ENCODE measurements at places on chromosomes 13 and 19.

DNA sequence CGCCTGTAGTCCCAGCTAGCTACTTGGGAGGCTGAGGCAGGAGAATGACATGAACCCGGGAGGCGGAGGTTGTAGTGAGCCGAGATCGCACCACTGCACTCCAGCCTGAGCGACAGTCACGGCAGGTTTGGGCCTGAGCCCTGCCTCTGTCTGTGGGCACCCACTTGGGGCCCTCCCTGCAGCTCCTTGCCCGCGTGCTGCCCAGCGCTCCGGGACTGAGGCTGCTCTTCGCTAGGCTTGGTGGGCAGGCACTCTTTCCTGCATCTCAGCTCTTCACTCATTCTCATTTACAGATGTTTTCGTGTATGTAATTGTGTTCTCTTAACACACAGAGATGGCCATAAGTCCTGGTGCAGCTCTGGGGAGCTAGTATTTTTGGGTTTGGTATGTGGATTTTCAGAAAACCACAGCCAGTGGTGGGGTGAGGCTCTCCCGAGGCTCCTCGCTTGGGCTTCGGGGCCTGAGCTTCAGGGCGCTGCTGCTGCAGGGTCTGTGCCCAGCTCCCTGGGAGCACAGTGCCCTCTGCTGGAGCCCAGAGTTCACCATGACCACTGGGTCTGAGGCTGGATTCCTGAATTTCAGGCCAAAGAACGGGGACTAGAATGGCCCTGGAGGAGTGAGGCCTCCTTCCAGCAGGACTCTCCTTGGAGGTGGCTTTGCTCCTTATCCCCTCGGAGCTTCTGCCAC lies 15.2 kb downstream of the UPF1 start:
- DNase-seq: peak; percentile 61

GRCh38 chr13:97945792-97946419 lies 7.6 kb upstream of the IPO5 start:
- DNase-seq: no peak

DNA sequence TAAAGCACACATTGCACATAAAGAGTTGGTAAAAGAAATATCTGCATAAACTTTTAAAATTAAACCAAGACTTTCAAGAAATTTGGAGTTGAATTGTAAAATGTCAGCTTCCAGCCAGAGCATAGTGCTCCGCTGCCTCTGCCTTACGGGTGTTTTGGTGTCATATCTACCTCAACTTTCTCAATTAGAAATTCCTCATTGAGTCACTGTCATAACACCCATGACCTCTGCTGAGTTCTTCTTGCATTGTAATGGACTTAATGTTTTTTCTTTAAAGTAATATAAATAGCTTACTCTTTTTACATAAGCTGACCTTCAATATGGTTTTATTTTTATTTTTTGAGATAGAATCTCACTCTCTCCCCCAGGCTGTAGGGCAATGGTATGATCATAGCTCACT lies 551.0 kb upstream of the NBEA start:
- DNase-seq: no peak

DNA sequence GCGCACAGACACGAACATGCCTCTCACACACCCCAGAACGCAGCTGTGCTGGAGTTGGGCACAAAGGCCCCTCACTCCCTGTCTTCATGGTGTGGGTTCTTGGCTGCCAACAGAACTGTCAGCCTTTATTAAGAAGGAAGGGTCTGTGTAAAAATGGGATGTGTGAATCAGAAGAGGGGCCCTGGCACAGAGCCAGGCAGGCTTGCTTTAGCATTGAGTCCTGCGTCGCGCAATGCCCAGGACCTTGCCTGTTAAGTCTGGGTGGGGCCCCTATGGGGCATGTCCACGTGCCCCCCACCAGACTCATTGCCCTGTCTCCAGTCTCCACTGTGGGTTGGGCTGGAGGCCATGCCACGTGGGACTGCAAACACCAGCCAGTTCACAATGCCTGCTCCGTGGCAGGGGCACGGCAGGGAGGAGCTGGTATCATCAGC lies 84.8 kb downstream of the SLC7A1 start:
- DNase-seq: no peak

DNA sequence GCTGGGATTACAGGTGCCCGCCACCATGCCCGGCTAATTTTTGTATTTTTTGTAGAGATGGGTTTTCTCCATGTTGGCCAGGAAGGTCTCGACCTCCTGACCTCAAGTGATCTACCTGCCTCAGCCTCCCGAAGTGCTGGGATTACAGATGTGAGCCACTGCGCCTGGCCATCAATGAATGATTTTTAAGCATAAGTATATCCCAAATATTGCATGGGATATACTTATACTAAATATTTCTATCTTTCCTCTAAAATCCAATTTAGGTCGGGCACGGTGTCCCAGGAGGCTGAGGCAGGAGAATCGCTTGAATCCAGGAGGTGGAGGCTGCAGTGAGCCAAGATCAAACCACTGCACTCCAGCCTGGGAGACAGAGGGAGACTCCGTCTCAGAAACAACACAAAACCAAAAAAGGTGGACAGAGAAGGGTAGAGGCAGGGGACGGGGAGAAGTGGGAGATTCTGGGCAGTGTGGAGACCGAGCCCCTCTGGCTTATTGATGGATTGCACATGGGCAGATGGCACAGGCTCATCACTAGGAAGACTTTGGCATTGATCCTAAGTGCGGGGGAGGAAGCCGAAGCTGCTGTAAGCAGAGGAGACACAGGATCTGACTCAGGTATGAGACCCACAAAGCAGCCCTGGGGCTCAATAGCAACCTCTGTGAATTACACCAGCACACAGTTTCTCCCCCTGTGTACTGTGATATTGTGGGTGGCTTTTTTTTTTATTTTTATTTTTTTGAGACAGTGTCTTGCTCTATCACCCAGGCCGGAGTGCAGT lies 13.5 kb downstream of the ARRDC5 start:
- no peak for DNase-seq

GRCh38 chr19:9709305-9709704 lies 34.4 kb upstream of the ZNF562 start:
- no peak for DNase-seq

GRCh38 chr19:52896431-52897137 lies 851 bp downstream of the ZNF320 start:
- no peak for DNase-seq

DNA sequence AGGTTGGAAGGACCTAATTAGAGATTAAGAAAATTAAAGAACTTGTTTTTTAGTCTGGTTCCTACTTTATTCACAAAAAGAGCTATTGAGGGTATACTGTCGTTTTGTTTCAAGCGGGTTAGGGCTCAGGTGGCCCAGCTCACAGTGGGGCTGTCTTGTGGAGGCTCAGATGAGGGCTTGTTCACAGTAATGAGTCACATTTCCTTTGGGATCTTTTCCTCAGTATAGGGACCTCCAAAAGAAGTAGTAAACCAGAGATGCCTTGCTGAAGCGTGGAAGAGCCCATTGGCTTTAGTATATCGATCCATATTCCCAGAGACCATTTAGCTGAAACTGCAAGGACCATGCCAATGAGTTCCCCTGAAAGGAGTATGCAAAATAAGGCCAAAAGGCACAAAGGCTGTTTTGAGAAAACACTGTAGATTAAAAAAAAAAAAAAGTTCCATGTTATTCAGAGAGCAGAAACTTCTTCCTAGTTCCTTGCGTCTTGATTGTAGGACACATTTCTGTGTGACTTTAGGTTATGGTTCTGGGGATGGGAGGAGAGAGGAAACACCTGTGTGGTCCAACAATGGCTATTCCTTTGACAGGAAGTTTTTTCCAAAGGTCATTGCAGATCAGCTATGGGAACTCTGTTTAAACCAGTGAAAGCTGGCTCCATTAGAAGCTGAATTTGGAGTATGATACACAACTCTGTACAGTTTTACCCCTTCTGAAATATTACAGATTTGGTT lies 32.8 kb upstream of the GPI start:
- no peak for DNase-seq

DNA sequence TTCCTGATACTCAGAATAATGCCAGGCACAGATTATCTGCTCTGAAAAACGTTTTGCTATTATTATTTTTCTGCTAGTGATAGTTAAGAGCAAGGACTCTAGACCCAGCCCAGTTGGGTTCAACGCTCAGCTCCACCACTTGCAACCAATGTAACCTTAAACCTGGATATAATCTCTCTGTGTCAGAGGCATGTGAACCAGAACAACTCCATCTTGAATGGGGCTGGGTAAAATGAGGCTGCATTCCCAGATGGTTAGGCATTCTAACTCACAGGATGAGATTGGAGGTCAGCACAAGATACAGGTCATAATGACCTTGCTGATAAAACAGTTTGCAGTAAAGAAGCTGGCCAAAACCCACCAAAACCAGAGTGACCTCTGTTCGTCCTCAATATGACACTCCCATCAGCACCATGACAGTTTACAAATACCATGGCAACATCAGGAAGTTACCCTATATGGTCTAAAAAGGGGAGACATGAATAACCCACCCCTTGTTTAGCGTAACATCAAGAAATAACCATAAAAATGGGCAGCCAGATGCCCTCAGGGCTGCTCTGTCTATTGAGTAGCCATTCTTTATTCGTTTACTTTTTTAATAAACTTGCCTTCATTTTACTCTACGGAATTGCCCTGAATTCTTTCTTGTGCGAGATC lies 13.6 kb downstream of the FAM187B start:
- no peak for DNase-seq

GRCh38 chr13:75675421-75675820 lies 39.3 kb downstream of the LMO7 start:
- no peak for DNase-seq

GRCh38 chr19:40413291-40413845 lies at the start of gene PRX:
Gene PRX (minus strand): TSS chr19:40413378. CDS start chr19:40407932, 5,446 bp downstream.
- no peak for DNase-seq

- no peak for DNase-seq
Observed at GRCh38 chr13:20389696-20390525, 135.7 kb downstream of the CRYL1 start.

DNA sequence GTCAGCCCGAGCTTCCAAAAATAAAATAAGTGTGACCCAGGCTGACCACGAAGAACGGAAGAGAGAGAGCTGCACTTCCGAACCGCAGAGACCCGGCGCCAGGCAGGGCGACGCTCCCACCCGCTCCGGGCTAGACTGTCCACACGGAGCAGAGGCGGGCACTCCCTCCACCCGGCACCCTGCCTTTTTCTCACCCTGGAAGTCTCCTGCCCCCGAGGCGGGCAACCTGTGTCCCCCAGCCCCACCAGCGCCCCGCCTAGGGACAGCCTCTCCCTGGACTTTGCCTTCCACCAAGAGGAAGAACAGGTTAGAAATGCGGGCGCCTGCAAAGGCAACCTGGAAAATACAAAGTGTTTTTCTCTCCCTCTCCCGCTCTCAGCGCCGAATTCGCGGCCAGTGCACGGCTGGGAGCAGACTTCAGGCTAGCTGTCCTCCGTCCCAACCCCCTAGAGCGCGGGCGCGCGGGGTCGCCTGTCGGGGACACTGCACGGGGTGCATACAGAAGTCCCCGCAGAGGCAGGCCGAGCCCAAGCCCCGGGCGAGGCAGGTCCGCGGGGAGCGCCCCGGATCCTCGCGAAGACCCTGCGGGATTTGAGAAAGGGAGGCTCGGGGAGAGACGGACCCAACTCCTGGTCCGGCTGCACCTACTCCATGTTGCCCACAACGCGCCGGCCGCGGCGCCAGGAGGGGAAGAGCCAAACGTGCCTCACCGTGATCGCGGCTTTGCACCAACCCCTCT lies 845 bp downstream of the SPRY2 start:
- DNase-seq: no peak

DNA sequence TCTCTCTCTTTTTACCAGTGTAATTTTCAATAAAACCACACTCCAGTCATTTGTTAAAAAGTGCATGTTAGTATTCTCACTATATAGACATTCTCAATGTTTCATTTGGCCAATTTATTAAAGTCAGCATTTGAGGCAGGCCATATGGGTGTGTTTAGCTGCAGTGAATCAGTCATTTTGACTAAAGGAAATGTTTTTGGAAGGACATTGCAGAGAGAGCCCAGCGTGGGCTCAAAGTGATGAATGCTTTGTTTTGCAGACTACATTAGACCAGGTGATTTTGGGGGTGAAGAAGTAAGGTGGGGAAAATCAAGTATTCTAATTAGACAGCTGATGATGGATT lies 116.7 kb downstream of the POSTN start:
- DNase-seq: no peak

DNA sequence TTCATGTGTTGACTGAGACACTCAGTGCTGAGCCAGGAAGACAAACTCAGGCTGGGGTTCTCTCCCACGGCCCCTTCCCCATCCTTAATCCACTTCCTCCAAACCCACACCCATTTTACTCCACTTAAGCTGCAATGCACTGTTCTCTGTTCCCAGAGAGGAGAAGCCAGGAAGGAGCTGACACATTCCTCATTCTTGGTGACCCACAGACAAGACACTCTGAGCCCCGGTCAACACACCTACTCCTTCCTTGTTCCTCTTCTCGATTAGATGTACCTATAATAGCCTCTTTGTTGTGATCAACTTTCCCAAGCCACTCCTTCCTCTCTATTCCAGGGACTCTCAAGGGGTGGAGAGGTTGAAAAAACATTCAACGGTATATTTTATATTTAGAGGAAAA lies 47.1 kb downstream of the INSR start:
- no peak for DNase-seq
